Progenitor cell of endocrine pancreas (in vitro differentiated cells): ENCODE measurements at places on chromosomes 5 and 9.
A peak's percentile ranks its signal among the peaks of the same experiment; 100 is the strongest.

DNA sequence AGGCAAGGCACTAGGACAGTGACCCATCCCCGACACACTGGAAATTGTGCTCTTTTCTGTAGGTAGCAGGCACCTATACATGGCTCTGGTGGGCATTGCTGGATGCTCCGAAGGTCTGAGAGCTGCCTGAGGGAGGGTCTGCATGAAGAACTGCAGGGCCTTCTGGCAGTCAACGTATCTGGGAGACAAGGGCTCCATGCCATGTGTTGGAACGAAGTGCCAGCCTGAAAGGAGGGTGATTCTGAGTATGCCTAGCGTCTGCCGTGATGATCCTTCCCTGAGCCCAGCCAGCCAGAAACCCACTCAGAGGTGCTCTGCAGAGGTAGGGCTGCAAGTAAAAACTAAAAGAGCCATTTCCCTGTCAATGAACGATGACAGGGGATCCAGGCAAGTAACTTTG, 453.2 kb downstream of the MED10 start:
- H3K27me3 ChIP-seq, result peaks cover 28% of the 10 kb centered on the region
- no peaks in the 10 kb centered on the region for H3K36me3 ChIP-seq
- no peak overlapping the region for H3K4me3 ChIP-seq
- DNase-seq, result no peak

- H3K36me3 ChIP-seq, result peaks cover 3% of the 10 kb centered on the region
- no peak for DNase-seq
- H3K4me1 ChIP-seq, result no peaks in the 10 kb centered on the region
- no peak overlapping the region for H3K4me3 ChIP-seq
- no peak overlapping the region for H3K27ac ChIP-seq
- no peaks in the 10 kb centered on the region for H3K27me3 ChIP-seq
Observed at GRCh38 chr9:37540634-37541033, 35.5 kb downstream of the FBXO10 start.

- no peak overlapping the region for H3K27ac ChIP-seq
- H3K36me3 ChIP-seq, result no peaks in the 10 kb centered on the region
- no peaks in the 10 kb centered on the region for H3K4me1 ChIP-seq
- no peak overlapping the region for H3K4me3 ChIP-seq
- DNase-seq, result no peak
Observed at GRCh38 chr5:74367934-74368333, 272.6 kb downstream of the ENC1 start.

DNA sequence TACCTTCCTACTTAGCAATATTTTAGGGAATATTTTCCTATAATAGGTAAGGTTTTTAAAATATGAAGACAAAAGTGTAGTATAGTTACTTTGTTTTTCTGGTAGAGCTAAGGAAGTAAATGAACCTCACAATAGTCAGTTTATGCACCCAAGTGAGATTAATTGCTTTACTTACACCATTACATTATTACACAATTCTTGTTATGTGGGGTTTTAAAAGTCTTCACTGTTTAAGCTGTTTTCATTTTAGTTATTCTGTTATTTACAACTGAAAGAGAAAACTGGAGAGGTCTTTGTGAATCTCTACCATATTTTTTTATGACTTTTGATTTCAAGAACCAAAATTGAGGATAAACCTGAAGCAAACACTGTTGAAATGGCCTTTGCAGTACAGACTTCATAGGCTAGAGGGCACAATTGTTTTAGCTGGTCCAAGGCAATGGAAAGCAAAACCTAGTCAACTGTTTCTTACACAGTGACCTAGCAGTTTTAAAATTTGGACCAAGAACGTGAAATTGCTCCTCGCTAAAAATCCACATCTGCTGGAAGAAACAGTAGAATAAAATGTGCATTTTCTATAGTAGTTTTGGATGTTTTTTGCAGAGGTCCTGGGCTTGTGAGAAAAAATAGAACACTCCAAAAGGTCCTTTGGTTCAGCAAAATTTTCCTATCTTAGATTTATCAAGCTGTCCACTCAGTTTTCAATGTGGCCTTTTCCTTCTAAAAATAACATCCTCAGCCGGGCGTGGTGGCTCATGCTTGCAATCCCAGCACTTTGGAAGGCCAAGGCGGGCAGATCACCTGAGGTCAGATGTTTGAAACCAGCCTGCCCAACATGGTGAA, 66.4 kb upstream of the FER start:
- H3K27ac ChIP-seq, result no peak overlapping the region
- no peaks in the 10 kb centered on the region for H3K36me3 ChIP-seq
- no peak overlapping the region for H3K4me3 ChIP-seq
- peaks cover 16% of the 10 kb centered on the region for H3K27me3 ChIP-seq
- no peak for DNase-seq

- H3K4me3 ChIP-seq, result no peak overlapping the region
- peaks cover 7% of the 10 kb centered on the region for H3K27me3 ChIP-seq
- DNase-seq, result no peak
- peak overlapping the region; percentile 30 for H3K27ac ChIP-seq
Observed at GRCh38 chr5:9455826-9456434, 89.9 kb downstream of the SEMA5A start.

GRCh38 chr9:131631306-131631705, 86.0 kb downstream of the PRRT1B start:
- peaks cover 20% of the 10 kb centered on the region for H3K4me1 ChIP-seq
- no peak for DNase-seq
- no peaks in the 10 kb centered on the region for H3K27me3 ChIP-seq
- H3K36me3 ChIP-seq, result peaks cover 18% of the 10 kb centered on the region

DNA sequence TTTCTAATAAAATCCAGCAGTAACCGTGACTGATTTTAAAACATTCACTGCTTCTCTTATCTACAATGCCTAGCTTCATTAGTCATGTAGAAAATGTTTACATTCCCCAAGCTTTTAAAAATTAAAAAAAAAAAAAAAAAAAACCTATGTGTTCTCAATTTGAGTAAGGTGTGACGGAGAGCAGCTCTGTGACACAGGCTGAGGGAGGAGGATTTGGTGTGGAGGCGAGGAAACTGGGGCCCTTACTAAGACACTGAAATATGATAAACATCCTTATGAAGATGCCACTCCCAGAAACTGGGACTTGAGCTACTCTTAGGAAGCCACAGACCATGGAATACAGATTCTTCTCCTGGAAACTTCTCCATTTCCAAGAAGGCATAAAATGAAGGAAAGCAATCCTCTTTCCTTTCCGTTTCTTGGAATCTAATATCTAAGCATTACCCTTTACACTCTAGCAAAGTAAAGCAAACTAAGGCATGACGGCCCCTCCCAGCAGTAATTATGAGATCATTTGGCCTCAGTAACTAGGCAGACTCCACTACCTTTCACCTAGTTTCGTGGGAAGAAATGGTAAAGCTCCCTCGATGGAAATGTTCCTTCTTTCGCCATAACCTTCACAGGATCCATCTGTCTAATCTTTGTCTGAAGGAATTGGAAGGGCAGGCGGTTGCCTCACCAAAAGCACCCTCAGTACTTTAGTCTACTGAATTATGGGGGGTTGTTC, 23.5 kb downstream of the GRAMD2B start:
- no peaks in the 10 kb centered on the region for H3K27me3 ChIP-seq
- H3K27ac ChIP-seq, result peak overlapping the region; percentile 24
- H3K36me3 ChIP-seq, result peaks cover 16% of the 10 kb centered on the region

- no peak overlapping the region for H3K27ac ChIP-seq
- no peaks in the 10 kb centered on the region for H3K27me3 ChIP-seq
- no peaks in the 10 kb centered on the region for H3K36me3 ChIP-seq
- peak overlapping the region; percentile 60 for H3K4me3 ChIP-seq
Observed at GRCh38 chr9:91714020-91714806, 235.8 kb downstream of the ROR2 start.

GRCh38 chr9:89179895-89180734, 1.5 kb upstream of the SHC3 start:
- H3K36me3 ChIP-seq, result no peaks in the 10 kb centered on the region
- H3K4me1 ChIP-seq, result peaks cover 26% of the 10 kb centered on the region
- H3K27ac ChIP-seq, result peak overlapping the region; percentile 94
- peak; percentile 65 for DNase-seq

GRCh38 chr5:172173564-172174153, 14.4 kb downstream of the STK10 start:
- no peaks in the 10 kb centered on the region for H3K27me3 ChIP-seq
- peaks cover 1% of the 10 kb centered on the region for H3K36me3 ChIP-seq
- DNase-seq, result no peak
- peaks cover 7% of the 10 kb centered on the region for H3K4me1 ChIP-seq

DNA sequence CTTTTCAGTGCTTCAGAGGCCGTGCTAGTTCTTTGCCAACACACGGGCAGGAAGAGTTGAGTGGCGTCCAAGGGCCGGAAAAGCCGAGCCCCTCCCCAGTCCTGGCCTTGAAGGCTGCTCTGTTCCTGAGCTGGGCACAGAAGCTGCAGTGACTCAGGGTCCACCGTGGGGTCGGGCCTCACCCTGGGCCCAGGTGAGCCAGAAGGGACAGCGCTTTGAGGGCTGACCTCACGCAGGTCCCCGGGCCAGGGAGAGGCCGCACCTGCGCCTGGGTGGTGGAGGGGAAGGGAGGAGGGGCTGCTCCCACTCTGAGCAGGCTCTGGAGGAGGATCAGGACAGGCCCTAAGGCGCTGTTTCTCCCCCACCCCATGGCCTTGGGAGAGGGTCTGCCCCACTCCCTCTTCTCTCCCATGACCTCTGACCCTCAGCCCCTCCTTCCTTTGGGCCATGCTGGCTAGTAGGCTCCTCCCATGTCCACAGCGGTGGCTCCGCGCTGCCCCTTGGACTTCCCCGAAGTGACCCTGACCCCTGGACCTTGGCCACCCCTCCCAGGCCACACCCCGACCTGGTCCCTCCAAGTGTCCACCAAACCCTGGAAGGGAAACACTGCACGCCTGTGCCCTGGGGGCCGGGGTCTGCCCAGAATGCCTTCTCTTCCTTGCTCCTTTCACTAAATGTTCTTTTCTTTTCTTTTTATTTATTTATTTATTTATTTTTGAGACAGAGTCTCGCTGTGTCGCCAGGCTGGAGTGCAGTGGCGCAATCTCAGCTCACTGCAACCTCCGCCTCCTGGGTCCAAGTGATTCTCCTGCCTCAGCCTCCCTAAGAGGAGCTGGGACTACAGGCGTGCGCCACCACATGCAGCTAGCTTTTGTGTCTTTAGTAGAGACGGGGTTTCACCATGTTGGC, 19.7 kb upstream of the SLC6A19 start:
- peak overlapping the region; percentile 60 for H3K4me3 ChIP-seq
- no peak for DNase-seq
- peak overlapping the region; percentile 94 for H3K27ac ChIP-seq
- H3K36me3 ChIP-seq, result no peaks in the 10 kb centered on the region
- no peaks in the 10 kb centered on the region for H3K27me3 ChIP-seq
- H3K4me1 ChIP-seq, result peaks cover 34% of the 10 kb centered on the region

GRCh38 chr5:149267241-149267973, 4.3 kb upstream of the AFAP1L1 start:
- H3K4me1 ChIP-seq, result peaks cover 5% of the 10 kb centered on the region
- no peak for DNase-seq
- H3K36me3 ChIP-seq, result no peaks in the 10 kb centered on the region
- H3K27ac ChIP-seq, result no peak overlapping the region

GRCh38 chr9:106758911-106759310, 104.1 kb upstream of the ZNF462 start:
- no peaks in the 10 kb centered on the region for H3K27me3 ChIP-seq
- no peak overlapping the region for H3K27ac ChIP-seq
- no peaks in the 10 kb centered on the region for H3K36me3 ChIP-seq
- H3K4me3 ChIP-seq, result no peak overlapping the region
- peaks cover 22% of the 10 kb centered on the region for H3K4me1 ChIP-seq

DNA sequence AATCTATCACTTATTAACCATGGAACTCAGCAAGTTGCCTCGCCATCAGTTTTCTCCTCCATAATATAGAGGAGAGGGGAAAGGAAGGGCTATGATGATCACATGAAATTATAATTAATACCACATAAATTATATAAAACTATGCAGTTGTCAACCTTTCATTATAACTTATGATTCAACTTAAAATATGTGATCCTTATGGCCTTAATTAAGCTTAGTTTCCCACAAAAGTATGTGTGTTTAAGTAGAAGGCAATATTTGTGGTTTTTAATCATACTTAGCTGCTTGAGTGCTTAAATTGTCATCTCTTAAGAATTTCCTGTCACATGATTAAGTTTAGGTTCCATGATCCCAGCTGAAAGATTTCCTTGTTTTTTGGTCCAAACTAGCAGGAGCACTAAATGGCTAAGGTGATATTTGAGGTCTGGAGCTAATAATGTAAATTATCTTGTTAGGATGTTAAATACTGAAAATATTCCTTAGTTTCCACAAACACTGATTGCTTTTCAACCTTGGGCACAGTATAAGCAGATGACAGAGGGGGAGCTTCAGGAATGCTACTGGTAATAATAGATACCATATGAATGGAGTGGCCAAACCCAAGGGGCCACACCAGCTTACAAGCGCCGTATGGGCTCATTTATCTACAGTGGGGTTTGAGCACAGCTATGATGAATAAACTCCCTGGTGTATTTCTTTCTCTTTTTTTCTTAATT, 26.4 kb upstream of the F2R start:
- peaks cover 6% of the 10 kb centered on the region for H3K4me1 ChIP-seq
- no peak overlapping the region for H3K4me3 ChIP-seq
- no peak for DNase-seq
- H3K36me3 ChIP-seq, result peaks cover 6% of the 10 kb centered on the region
- H3K27me3 ChIP-seq, result no peaks in the 10 kb centered on the region

GRCh38 chr9:20139763-20140290, 351.0 kb upstream of the SLC24A2 start:
- no peaks in the 10 kb centered on the region for H3K36me3 ChIP-seq
- H3K27me3 ChIP-seq, result no peaks in the 10 kb centered on the region
- H3K27ac ChIP-seq, result peak overlapping the region; percentile 26
- DNase-seq, result no peak
- no peak overlapping the region for H3K4me3 ChIP-seq

- H3K36me3 ChIP-seq, result peaks cover 8% of the 10 kb centered on the region
- H3K27ac ChIP-seq, result no peak overlapping the region
- H3K4me1 ChIP-seq, result no peaks in the 10 kb centered on the region
- no peak for DNase-seq
- no peaks in the 10 kb centered on the region for H3K27me3 ChIP-seq
- H3K4me3 ChIP-seq, result no peak overlapping the region
Observed at GRCh38 chr5:165185716-165186115, 1680.3 kb downstream of the MAT2B start.

GRCh38 chr9:121924700-121925099, 168.4 kb downstream of the TTLL11 start:
- no peaks in the 10 kb centered on the region for H3K36me3 ChIP-seq
- peaks cover 8% of the 10 kb centered on the region for H3K4me1 ChIP-seq
- peaks cover 7% of the 10 kb centered on the region for H3K27me3 ChIP-seq

GRCh38 chr5:68012429-68012828, 203.1 kb upstream of the PIK3R1 start:
- H3K4me3 ChIP-seq, result no peak overlapping the region
- no peak overlapping the region for H3K27ac ChIP-seq
- H3K27me3 ChIP-seq, result no peaks in the 10 kb centered on the region
- no peaks in the 10 kb centered on the region for H3K36me3 ChIP-seq
- peaks cover 12% of the 10 kb centered on the region for H3K4me1 ChIP-seq
- no peak for DNase-seq

DNA sequence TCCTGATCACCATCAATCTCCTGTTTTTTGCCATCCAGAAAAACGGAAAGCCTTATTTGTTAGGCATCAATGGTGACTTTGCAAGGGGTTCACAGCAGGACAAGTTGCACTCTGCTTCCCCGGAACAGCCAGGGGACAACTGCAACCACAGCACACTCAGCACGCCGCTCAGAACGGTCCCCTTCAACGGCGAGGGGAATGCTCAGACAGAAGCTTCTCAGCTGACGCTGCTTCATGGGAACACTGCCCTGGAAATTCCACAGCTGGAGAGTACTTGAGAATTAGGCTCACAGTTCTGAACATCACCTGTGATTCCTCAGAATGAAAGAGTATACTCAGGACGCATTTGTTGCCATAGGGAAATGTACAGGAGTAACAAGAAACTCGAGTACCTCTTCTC, 40.1 kb upstream of the PLPP6 start:
- no peak overlapping the region for H3K27ac ChIP-seq
- H3K36me3 ChIP-seq, result peaks cover 1% of the 10 kb centered on the region
- H3K4me3 ChIP-seq, result no peak overlapping the region
- H3K4me1 ChIP-seq, result peaks cover 3% of the 10 kb centered on the region
- DNase-seq, result no peak
- H3K27me3 ChIP-seq, result no peaks in the 10 kb centered on the region
